ENCODE measurements at places on chromosomes 13 and 19.

DNA sequence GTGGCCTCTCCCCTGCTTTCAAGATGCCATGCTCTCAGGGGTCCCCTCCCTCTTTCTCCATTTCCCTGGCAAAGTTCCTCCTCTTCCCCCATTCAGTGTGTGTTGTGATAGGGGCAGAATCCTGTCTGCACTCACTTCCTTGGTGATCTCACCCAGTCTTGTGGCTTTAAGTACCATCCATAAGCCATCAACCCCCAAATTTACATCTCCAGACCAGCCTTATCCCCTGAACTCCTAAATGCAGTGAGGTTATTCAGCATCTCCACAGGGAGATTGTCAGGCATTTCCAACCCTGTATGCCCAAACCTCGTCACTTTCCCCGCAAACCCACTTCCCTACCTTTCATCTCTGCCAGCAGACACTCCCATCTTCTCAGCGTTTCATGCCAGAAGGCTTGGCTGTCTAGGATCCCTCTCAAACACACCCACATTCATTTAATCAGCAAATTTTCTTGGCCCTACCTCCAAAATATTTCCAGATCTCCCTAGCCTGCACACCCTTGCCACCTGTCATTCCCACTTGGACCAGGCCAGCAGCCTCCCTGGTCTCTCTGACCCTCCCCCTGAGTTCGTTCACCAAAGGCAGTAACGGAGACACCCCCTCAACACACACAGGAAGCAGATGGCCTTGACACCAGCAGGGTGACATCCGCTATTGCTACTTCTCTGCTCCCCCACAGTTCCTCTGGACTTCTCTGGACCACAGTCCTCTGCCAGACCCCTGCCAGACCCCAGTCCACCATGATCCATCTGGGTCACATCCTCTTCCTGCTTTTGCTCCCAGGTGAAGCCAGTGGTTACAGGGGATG lies at the start of gene HCST:
HCST (plus strand) TSS at position 676 of the 808 bp plus-strand sequence; CDS start at position 741, 65 bp downstream.
- DNase-seq: no peak

DNA sequence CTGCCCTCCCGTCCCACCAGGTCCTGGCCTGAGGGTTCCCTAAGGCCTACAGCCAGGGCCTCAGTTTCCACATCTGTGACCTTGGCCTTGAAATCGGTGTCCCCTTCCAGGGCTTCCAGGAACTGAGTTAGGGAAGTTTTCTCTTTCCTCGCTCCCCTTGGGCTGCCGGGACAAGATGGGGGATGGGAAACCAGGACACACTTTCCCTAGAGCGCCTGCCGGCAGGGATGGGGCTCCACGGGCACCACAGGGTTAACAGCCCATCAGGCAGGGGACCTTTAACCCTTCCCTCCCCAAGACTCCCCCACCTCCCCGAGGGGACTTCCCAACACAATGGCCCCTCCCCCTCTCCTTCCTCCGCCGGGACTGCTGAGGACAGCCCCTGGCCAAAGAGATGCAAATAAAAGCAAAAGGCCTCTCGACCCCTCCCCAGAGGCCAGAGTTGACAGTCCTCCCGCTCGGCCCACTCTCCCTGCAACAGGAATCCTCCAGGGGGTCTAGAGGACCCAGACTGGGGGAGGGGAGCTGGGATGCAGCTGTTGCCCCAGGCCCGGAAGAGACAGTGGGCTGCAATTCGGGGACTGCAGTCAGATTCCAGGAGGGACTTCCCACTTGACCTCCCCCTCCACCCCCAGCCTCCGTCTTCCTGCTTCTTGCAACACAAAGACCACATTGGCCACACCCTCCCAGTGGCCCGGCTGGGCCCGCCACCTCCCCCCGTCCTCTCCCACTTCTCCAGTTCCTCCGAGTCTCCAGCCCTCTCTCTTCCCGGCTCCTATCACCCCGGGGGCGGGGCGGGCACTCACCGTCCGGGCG lies 3.4 kb downstream of the BBC3 start:
- DNase-seq: no peak

GRCh38 chr13:40784540-40784939 lies 4.9 kb upstream of the SLC25A15 start:
- DNase-seq: no peak

DNA sequence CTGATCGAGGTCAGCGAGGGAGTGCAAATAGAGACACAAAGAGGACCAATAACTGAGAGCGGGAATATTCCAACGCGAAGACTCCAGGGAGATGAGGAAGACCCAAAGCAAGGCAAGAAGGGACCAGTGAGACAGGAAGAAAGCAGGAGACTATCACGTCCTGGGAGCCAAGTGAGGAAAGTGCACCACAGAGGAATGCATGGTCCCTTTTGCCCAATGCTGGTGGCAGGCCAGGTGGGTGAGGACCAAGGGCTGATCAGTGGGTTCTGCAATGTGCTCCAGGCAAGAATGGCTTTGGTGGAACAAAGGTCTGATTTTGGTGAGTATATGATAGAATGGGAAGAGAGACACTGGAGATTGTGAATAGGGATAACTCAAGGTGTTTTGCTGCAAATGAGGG lies 25.4 kb downstream of the CHST8 start:
- no peak for DNase-seq

DNA sequence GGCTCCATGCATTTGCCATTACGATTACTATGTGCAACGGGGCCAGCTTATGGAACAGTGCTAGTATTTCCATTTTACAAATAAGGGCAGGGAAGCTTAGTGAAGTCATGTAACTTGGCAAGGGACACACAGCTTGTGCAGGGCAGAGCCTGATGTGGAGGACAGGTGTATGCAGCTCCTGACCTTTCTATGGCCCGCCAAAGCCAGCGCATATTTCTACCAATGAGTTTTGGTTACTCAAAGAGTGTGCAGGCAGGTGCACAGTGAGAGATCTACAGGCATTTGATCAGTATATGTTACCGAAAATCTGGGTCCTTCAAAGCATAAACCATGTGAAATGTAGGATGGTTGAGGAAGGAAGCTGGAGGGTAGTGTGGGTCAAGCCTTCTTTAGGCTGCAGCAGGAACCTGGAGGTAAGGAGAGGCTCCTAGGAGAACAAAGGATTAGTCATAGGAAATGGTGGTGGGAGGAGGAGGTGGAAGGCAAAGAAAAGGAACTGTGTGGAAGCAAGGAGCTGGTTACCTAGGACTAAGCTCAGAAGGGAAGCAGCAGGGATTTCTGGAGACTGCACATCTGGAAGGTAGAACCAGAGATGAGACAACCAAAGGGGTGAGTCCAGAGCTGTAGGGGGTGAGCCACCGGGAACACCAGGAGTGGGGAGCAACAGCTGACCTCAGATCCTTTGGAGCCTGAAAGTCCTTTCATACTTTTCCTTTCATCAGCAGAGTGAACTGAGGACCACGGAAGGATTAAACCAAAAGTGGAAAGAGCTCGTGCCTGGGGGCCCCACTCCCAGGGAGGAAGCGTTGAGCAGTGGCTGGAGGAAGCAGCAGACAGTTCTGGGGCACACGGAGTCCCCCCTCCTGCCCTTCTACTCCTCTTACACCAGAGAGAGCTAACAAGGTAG lies 4.2 kb upstream of the PDX1 start:
- DNase-seq: no peak

DNA sequence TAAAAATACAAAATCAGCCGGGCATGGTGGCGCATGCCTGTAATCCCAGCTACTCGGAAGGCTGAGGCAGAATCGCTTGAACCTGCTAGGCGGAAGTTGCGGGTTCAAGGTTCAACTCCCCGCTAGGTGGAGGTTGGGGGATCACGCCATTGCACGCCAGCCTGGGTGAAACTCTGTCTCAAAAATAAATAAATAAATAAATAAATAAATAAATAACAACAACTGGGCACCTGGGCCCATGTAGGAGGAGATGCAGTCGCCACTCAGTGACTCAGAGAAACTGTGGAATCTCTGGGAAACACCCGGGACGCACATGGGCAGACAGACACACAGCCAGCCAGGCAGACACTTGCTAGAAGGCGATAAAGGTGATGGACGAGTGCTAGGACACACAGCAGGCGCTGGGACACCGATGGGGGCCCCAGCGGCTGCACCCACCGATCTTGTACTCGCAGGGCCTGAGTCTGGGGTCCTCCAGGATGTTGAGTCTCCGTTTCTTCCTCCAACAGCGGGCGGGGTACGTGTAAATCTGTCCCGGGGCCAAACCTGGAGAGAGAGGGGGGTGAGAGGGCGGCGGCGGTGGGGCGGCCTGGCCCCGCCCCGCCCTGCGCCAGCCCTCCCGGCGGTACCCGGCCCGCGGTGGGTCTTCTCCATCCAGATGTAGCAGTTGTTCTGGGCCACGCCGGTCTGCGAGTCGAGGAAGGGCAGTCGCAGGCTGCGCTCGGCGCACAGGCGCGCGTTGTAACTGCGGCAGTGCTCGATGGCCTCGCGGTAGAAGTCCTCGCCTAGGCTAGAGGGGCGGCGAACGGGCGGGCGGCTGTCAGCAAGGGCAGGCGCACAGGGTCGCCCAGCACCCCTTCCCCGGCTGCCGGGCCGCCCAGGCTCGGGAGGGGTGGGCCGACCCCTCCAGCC lies 1.8 kb downstream of the DPF1 start:
- DNase-seq: no peak

DNA sequence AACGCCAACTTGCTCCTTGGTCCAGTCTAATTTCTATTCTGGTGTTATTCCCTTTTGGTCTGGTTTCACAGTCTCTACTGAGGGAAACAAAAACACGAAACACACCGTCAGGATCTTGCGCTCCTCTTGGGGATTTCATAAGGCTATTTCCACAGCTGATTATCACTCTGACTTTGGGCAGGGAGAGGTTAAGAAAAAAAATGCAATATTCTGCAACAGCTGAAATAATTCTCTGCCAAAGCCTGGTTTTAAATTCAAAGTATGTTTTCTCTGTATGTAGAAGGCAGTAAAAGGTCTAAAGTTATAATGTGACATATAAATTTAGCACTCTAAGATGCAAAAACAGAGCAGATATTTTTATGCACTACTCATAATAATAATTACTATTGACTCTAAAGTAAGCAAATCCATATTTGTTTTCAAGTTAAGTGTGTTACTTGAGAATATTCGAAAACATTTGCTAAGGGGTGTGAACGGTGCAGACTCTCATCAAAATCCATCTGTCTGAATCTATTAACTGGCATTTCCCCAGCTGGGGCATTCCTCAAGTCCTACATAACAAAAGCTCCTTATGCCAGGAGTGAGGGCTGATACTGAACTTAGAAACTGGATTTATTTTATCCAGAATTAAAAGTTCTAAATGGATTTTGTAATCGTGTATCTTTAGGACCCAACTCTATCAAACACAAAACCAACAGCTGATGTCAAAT lies 38.4 kb upstream of the STARD13 start:
- no peak for DNase-seq

- no peak for DNase-seq
Measured at GRCh38 chr19:9128171-9128570, 1.4 kb upstream of the OR7G3 start.

DNA sequence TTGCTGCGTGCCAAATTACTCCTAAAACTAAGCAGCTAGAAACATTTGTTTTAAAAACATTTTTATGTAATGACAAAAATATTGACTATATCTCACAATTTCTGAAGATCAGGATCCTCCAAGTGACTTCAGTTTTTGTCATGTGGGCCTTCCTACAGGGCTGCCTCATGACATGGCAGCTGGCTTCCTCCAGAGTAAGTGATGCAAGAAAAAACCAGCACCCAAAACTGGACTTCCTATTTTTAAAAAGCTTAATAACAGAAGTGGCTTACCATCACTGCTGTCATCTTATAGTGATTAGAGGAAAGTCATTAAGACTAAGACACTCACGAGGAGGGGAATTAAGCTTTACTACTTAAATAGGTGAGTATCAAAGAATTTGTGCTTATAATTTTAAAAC lies 681.7 kb downstream of the PCDH17 start:
- no peak for DNase-seq

- no peak for DNase-seq
Measured at GRCh38 chr19:8149261-8150094, at the start of gene FBN3. Gene FBN3 (minus strand): TSS chr19:8149592. CDS start chr19:8147480, 2,112 bp downstream.

DNA sequence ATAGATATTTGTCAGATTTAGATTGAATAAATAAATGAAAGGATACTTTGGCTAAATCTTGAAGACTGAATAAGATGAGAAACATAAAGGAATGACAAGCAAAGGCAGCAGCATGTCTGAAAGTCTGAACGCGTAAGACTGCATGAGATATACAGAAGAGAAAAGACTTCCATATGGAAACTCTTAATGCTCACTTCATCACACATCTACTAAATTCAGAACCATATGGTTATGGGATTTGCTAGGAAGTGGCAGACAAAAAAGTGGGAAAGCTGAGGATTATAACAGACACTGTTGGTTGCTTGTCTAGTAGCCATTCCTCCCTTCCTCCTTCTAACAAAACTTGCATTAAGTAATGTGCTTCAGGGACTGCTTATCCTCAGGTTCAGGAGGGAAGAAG lies 446.7 kb downstream of the KCTD12 start:
- DNase-seq: no peak

DNA sequence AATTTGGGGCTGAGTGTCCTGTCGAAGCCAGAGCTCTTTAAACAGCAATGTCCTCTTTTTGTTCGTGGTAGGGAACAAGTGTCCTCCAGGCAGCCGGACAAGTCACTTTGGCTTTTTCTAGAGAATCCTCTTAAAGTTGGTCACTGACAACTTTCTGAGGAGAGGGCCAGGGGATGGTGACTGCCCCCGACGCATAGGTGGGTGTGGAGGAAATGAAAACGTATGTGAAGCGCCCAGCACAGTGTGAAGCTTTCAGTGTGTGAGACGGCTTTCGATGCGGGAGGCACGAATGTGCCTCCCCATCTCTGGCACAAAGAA lies 45.8 kb upstream of the ZNF536 start:
- no peak for DNase-seq

DNA sequence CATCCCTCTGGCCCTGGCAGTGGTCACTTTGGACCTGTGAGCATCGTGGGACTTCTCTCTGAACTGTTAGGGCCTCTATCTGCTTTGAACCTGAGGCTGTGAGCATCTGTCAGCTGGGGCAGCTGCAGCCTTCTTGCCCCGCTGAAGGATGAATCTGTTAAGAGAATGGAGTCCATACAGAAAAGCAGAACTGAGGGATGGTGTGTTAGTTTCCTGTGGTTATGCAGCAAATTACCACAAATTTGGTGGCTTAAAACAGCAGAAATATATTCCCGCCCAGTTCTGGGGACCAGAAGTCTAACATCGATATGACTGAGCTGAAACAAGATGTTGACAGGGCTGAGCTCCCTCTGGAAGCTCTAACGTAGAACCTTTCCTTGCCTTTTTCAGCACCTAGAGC lies 1.6 kb upstream of the ZNF497 start:
- no peak for DNase-seq

- DNase-seq: no peak
Measured at GRCh38 chr13:60080850-60081249, 82.9 kb downstream of the DIAPH3 start.

GRCh38 chr13:59963827-59964226 lies 199.9 kb downstream of the DIAPH3 start:
- DNase-seq: no peak

- no peak for DNase-seq
Measured at GRCh38 chr13:35643625-35644024, 167.1 kb upstream of the MAB21L1 start.

Measured in stimulated activated CD8-positive, alpha-beta memory T cell treated with anti-CD3 and anti-CD28 coated beads, Interleukin-4, amount 100 ng/mL, for 1 hour (primary cell).